ENCODE measurements at places on chromosomes 1 and 21. TPM values are rescaled to one million over a fixed set of nuclear protein-coding genes. Genes with fewer than 3 reads are reported as not detected.

The FCRL1 gene
- 4.2 TPM for total RNA-seq

The SFT2D2 gene
- 74.6 TPM for total RNA-seq

The KRTAP12-3 gene
- not detected for total RNA-seq

The MCM3AP gene
- 96.2 TPM for total RNA-seq

The CELA2A gene
- not detected for total RNA-seq

The HORMAD1 gene
- 2.7 TPM for total RNA-seq

- no peaks in the 10 kb centered on the region for H3K27me3 ChIP-seq
- no peak for DNase-seq
- H3K4me3 ChIP-seq = no peak overlapping the region
- H3K36me3 ChIP-seq = no peaks in the 10 kb centered on the region
Observed at GRCh38 chr1:186540521-186540920, 79.6 kb upstream of the PDC start.

GRCh38 chr1:190429141-190429540, 48.5 kb downstream of the BRINP3 start:
- DNase-seq = no peak
- H3K4me1 ChIP-seq = no peaks in the 10 kb centered on the region
- no peaks in the 10 kb centered on the region for H3K36me3 ChIP-seq
- H3K4me3 ChIP-seq = no peak overlapping the region
- no peak overlapping the region for H3K27ac ChIP-seq
- no peaks in the 10 kb centered on the region for H3K27me3 ChIP-seq

GRCh38 chr1:51097171-51097570, 4.9 kb upstream of the C1orf185 start:
- H3K36me3 ChIP-seq = no peaks in the 10 kb centered on the region
- no peak overlapping the region for H3K27ac ChIP-seq
- no peaks in the 10 kb centered on the region for H3K4me1 ChIP-seq
- H3K4me3 ChIP-seq = no peak overlapping the region

GRCh38 chr1:246907472-246907871, 24.3 kb downstream of the AHCTF1 start:
- no peak for DNase-seq
- H3K27ac ChIP-seq = no peak overlapping the region
- no peaks in the 10 kb centered on the region for H3K4me1 ChIP-seq
- no peak overlapping the region for H3K4me3 ChIP-seq
- H3K36me3 ChIP-seq = peaks cover 80% of the 10 kb centered on the region

GRCh38 chr1:15173863-15174614, 20.5 kb downstream of the TMEM51 start:
- H3K4me3 ChIP-seq = no peak overlapping the region
- DNase-seq = no peak
- H3K27me3 ChIP-seq = no peaks in the 10 kb centered on the region
- H3K4me1 ChIP-seq = peaks cover 49% of the 10 kb centered on the region
